ENCODE measurements at places on chromosomes 3 and 15.
A peak's percentile ranks its signal among the peaks of the same experiment; 100 is the strongest.

DNA sequence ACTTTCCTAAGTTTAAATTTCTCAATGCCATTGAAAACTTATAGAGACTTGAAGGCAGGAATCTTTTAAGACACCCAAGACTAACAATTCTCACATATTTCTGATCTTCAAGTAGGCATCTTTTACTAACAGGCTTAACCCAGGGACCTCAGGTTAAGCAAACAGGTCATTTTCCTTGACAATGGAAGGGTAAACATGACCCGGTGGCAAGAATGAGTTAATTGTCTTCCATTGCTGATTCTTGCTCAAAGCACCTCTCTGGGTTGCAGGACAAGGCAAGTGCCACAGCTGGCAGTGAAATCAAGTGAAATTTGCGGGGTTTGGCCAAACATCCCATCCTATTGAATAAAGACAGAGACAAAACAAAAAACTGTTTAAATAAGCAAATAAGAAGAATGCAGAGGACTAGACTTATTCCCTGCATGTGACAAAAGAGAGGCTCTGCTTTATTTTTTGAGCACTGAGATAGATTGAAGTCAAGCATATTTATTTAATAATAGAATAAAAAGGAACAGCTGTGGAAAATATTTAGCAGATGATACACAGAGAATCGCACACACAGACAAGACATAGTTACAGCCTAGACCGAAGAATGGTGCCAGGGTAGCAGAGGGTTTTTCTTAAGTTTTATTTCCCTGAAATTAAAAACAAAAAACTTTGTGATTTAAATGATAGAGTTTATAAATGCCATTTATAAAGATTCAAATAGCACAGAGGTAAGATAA is 56.0 kb upstream of the MITF start:
- no peak for DNase-seq

GRCh38 chr15:63893866-63894661 is 60.3 kb upstream of the HERC1 start:
- no peak for DNase-seq

DNA sequence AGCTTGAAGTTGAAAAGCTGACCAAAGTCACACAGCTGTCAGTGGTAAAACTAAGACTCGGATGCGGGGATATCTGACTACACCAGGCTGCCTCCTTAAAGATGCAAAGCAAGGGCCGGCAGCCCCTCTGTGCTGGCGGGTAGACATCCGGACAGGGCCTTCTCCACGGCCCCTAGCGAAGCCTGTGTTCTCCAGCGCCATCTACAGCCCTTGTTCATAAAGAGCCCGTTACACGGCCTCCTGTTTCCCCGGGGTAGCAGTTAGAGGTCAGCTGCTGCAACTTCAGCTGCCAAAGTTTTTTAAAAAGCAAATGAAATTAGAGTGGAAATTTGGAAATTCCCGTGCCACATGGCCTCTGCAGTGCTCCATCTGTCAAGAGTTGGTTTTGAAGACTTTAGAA is 383.0 kb downstream of the TBL1XR1 start:
- DNase-seq: no peak

GRCh38 chr15:84857418-84858004 is 27.0 kb upstream of the SLC28A1 start:
- no peak for DNase-seq

- no peak for DNase-seq
Observed at GRCh38 chr15:48774484-48774883, 36.4 kb downstream of the CEP152 start.

GRCh38 chr3:149579838-149580542 is 77.8 kb downstream of the WWTR1 start:
- no peak for DNase-seq

DNA sequence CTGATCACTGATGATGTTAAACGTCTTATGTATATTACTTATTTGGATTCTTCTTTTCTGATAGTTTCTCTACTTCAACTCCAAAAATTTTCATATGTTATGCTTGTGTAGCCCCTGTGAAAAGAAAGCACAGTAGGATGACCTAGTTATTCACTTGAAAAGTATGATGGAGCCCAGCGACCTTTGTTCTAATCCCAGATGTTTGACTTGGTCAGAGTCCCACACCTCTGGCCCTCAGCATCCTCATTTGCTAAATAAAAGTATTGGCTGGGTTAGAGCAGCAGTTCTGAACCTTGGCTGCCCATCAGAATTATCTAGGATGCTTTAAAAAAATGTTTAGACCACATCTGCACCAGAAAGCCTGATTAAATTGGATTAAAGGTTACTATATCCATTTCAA is 173.7 kb downstream of the ATG7 start:
- no peak for DNase-seq

- peak; percentile 51 for DNase-seq
Observed at GRCh38 chr3:184361532-184361931, at the start of the genes CLCN2 and POLR2H. TSS of gene CLCN2 (minus strand) at chr3:184361605. CDS start at chr3:184361479, 126 bp downstream. TSS of gene POLR2H (plus strand) at chr3:184361710. CDS start at chr3:184363493, 1,783 bp downstream.

GRCh38 chr3:86989006-86989405 is 1.9 kb downstream of the VGLL3 start:
- no peak for DNase-seq
